ENCODE measurements at places on chromosomes 1 and 21. TPM values are rescaled to one million over a fixed set of nuclear protein-coding genes. Genes with fewer than 3 reads are reported as not detected.

LRRC71 gene
- total RNA-seq, result not detected

TNFRSF1B gene
- total RNA-seq, result 3.6 TPM

DENND2C gene
- total RNA-seq, result 0.98 TPM

CA6 gene
- not detected for total RNA-seq

FMO1 gene
- not detected for total RNA-seq

ACTL8 gene
- total RNA-seq, result 0.98 TPM

CFHR2 gene
- not detected for total RNA-seq

NTMT2 gene
- total RNA-seq, result not detected

MCM3AP gene
- total RNA-seq, result 60.6 TPM

KRTAP12-2 gene
- not detected for total RNA-seq
